Naive thymus-derived CD8-positive, alpha-beta T cell (primary cell): ENCODE measurements at places on chromosomes 6 and 20.
A peak's percentile ranks its signal among the peaks of the same experiment; 100 is the strongest.

DNA sequence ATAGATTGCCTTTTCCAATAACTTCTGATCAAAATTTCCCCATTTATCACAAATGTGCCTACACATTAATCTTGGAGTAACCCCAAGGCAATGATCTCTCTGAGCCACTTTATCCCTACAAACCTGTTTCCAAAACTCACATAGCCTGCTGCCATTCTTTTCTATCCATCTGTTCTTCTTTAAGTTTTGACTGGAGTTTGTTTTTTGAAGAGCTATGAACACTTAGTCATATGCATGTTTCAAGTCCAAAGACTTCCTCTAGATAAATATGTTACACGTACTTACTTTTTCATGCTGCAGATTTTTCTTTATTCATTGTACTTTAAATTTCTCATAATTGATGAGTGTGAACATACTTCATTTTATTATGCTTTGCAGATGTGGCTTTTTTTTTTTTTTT, 488.9 kb upstream of the CITED2 start:
- no peak for DNase-seq

DNA sequence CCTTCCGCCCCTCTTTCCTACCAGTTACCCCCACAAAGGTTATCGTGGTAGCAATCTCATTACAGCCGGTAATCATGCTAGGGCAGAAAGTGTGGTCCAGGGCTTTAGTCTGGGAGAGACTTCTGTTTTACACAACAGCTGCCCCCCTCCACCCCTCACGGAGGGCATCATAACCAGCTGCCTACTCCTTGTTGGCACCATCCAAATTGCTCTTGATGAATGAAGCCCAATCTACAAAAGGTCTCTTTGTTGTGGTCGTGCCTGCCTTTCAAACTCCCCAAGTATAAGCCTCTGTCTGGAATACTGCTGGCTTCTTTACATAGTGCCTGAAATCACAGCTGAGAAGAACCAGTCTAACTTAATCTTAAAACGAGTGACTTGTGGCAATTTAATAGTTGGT, 157.9 kb downstream of the INSM1 start:
- DNase-seq = no peak

DNA sequence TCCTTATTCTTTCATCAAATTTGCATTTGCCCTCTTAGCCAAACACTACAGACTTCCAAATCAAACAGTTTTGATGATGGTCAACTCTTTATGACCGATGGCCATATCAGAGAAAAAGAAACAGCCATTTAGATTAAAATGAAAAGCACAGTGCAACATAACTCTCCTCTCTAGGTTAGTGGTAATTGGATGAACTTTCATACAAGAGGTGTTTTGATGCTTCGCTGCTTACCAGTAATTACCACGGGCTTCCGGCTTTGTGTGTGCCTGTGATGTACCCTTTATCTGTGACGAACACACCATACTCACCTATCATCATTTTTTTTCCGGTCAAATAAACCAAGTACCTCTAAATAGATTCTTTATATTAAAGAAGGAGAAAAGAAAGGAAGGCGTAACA, 181.8 kb downstream of the FOXA2 start:
- no peak for DNase-seq

DNA sequence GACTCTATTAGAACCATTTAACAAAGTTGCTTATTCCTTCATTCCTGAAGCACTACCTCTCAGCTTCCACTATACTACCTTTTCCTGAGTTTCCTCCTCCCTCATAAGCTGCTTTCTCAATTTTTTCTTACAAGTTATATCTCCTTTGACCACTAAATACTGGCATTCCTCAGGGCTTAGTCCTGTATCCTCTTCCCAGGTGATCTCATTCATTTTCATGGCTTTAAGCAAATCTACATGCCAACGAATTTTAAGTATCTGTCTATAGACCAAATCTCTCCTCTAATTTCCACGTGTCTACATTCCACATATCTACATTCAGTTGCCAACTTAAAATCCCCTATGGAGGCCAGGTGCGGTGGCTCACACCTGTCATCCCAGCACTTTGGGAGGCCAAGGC, 134.7 kb downstream of the BTBD9 start:
- no peak for DNase-seq

- DNase-seq = no peak
These were observed 71.6 kb upstream of the CD93 start for GRCh38 chr20:23157734-23158133.

DNA sequence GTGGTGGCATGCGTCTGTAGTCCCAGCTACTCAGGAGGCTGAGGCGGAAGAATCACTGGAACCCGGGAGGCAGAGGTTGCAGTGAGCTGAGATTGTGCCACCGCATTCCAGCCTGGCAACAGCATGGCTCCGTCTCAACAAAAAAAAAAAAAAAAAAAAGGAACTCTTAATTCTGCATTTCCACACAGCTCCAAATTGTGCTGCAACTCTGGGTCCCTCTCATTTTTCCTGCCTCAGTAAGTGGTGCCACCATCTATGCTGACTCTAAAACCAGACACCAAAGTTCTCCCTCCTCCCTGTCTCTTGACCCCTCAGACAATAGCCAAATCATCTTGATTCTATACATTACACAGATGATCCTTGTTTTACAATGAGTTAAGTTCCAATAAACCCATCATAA, 133.9 kb downstream of the BTBD9 start:
- no peak for DNase-seq

DNA sequence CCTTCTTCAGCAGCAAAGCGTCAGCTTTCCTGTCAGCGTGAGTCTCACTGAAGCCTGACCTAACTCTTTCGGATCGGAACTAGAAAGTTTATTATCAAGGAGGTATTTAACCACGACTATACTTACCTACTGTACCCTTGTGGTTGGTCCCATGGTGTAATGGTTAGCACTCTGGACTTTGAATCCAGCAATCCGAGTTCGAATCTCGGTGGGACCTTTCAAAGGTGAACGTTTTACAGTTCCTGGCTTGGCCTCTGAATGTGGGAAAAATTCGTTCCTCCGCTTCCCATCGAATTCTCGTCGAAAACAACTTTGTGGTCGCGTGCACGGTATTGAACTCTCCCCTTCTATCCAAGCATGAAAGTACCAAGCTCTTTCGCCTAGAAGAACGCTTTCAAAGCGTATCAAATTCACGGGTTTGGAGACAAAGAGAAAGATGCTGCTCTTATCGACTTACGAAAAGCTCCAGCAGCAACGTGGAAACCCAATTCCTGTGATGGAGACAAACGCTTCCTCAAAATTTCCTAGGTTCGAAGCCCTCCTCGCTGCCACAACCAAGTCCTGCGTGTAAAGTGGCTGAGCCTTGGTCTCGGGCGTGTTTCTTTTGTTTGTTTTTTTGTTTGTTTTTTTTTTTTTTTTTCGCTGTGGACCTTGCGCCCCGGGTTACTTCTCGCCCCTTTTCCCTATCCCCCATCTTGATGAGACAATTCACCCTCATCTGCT, 63.7 kb downstream of the GPX5 start:
- peak; percentile 44 for DNase-seq

DNA sequence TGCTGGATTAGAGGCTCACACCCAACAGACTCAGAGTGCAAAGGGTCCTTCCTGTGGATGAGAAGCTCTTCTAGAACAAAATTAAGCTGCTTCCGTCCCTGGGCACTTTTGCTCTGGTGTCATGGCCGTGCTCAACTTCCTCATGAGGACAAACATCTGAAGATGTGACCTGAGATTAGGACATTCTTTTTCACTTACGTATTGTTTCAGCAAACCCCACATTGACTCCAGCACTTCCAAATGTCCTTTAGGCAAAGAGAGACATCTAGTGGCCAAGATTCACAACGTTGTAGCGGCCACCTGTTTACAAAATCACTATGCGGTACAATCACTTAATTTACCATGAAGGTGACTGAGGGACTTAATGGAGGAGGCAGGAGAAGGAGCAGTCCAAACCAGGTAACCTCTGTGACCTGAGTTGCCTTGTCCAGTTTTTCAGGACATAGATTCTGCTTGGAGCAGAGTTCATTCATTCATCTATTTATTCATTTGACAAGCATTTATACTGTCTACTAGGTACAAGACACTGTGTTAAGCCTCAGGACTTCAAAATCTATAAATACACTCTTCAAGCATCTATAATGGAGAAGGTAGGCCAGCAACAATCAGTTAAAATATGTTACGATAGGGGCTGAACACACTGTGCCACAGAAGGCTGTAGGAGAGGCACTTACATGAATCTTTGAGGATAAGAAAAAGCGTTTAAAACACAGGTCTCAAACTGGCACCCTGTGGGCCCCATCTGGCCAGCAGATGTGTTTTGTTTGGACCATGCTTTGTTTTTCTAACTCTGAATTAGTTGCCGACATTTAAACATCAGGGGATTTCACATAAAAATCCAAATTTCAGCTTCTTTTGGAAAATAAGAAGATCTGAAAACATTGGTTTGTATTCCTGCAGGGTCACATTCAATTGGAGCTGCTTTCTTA, 5.6 kb upstream of the ADGRF1 start:
- peak; percentile 28 for DNase-seq

GRCh38 chr20:31663838-31664695, 26.4 kb downstream of the COX4I2 start:
- no peak for DNase-seq

DNA sequence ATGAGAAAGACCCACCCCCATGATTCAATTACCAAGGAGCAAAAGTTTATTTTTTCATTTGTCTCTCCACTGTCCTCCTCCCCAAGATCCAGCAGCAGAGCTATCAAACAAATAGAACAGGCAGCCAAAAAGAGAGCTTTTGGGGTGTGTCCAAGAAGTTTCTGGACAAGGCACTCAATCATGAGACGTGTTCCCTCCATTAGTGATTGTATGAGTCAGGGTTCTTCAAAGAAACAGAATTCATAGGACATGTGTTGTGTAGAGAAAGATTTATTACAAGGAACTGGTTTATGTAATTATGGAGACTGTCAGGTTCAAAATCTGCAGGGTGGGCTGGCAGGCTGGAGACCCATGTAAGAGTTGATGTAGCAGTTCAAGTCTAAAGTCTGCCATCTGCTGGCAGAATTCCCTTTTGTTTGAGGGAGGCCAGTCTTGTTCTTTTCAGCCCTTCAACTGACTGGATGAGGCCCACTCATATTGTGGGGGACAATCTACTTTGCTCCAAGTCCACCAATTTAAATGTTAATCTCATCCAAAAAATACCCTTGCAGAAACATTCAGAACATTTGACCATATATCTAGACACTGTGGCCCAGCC, 248.1 kb upstream of the OPRM1 start:
- no peak for DNase-seq

DNA sequence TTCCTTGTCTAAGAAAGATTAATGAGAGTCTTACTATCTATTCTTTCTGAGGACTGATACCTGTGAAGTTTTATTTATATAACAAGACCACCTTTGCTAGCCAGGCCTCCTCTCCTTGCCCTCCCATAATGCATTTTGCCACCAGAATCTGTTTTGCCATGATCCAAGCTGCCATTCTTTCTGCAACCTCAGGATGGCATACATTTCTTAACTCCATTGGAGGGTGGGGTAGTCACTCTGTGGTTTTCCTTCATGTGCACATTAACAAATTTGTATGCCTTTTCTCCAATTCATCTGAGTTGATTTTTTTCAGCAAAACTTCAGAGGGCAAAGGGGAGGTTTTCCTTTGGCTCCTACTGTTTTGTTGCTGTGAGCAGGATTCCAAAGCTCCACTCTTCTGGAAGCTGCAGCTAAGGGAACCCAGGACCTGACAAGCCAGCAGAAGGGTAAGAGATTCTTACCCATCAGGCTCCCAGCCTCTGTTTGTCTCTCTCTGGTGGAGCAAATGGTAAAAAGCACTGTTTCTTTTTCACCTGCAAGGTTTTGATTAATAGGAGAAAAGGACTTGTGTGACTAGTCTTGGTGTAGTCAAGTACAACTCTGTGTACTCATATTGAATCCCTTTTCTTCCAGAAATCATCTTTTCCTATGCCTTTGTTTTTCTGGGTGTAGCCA, 26.2 kb upstream of the ENPP4 start:
- DNase-seq = no peak
